ENCODE measurements at places on chromosomes 4 and X.

DNA sequence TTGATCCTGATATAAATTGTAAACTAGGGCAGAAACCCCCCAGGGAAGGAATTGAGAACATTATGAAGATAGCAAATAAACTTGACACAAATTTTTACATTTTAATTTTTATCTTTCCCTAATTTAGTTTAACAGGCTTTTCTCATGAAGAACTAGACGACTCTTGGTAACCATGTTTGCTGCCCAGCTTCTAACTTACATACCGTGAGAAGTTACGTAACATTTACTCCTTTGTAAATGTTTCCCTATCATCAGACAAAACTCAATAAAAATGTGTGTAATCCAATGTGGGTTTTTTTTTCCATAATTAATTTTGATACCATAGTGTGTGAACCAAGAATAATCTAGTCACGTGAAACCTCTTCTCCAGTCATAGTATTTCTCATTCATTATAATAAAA is 34.4 kb downstream of the OFD1 start:
- DNase-seq: no peak

GRCh38 chr4:182604953-182605352 is 312.2 kb downstream of the DCTD start:
- DNase-seq: no peak

- DNase-seq: no peak
Observed at GRCh38 chrX:19883878-19884277, 3.5 kb downstream of the SH3KBP1 start.

DNA sequence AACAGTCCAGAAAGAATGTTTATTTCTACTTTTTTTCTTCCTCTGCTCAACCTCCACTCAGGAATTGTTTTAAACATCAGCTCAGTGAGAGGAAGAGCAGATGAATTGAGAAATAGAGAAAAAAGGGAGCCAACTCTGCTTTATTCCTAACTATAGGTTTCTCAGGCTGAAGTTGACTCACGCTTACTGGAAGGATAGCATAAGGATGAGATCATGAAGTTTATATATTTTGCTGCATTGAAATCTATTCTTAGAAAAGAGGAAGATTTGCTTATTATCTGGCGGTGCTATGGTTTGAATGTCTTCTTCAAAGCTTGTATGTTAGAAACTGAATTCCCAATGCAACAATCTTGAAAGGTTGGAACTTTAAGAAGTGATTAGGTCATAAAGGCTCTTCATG is 1673.4 kb upstream of the PCDH7 start:
- DNase-seq: no peak

GRCh38 chr4:3408793-3409330 is 32.9 kb upstream of the HGFAC start:
- DNase-seq: peak; percentile 2

DNA sequence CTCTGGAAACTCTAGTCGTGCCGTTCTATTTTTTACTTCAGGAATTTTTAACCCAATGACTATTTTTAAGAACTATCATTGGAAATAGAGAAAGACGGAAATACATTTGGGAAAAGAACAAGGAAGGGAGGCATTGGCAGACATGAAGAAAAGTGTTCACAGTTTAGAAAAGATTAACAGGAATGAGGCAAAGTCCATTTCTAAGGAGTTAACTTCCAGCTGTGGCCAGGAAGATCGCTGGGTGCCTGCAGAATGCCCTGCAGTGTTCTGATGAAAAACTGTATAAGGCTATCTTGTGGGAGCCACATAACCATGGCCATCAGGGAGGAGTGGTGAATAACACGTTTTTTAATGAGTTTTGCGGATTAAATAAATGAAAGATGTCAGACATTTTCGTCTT is 150.6 kb upstream of the VCX3A start:
- no peak for DNase-seq

DNA sequence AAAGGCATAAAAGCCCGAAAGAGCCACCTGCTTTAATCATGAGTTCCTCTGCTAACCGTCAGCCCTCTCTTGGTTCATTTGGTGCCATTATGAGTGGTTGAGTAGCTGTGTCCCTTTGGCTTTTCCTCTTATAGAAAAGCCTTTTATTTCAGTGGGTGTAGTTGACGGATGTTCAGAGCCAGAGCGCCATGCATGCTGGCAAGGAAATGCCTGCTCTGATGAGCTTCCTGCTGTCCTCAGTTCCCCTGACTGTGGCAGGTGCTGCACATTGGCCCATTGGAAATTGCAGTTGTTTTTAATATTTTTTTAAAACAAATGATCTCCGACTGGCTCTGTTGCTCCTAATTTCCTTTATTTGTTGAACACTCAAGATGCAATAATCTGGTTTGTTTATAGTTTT is 77.3 kb upstream of the LIMCH1 start:
- DNase-seq: no peak

DNA sequence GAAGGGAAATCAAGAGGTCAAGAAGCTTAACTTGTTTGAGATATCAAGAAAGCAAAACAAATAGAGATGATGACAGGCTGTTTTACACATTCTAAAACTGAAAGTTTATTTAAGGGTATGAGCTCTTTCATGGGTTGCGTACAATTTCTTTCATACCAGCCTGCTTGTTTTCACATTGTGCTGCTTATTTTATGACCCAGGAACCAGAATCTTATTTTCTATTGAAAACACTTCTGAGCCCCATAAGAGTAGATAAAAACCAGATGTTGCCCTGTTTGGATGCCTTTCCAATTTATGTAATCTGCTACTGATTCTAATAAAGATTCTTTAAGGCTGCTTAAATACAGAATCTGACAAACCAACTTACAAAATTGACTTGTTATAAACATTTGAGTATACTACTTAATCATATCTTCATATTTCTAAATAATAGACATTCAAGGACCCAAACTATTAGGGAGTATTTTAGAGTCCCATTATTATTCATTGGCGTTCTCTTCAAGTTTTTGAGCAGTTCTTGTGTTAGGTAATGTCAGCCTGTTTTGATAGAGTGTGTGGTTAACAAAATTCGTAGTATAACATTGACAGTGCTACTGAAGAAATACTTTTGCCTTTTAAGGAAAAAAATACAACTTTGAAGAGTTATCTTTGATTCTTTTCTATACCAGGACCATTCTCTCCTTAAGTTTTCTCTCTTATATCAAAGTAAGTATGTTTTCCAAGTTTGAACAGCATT is 74.4 kb downstream of the PDLIM5 start:
- DNase-seq: no peak

GRCh38 chr4:128516301-128516969 is 228.8 kb upstream of the PGRMC2 start:
- DNase-seq: no peak

DNA sequence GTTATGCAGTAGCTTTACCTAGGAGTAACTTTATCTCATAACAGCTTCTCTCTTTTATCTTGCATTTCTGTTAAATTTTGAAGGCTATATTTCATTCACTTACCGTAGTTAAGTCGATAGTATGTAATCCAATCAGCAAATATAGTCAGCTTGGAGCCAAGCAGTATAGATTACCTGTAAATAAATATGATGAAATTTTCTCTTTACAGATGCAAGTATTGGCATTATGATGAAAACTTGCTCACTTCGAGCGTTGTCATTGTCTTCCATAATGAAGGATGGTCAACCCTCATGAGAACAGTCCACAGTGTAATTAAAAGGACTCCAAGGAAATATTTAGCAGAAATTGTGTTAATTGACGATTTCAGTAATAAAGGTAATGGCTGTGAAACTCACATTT is 42.3 kb downstream of the HMGB2 start:
- DNase-seq: no peak

DNA sequence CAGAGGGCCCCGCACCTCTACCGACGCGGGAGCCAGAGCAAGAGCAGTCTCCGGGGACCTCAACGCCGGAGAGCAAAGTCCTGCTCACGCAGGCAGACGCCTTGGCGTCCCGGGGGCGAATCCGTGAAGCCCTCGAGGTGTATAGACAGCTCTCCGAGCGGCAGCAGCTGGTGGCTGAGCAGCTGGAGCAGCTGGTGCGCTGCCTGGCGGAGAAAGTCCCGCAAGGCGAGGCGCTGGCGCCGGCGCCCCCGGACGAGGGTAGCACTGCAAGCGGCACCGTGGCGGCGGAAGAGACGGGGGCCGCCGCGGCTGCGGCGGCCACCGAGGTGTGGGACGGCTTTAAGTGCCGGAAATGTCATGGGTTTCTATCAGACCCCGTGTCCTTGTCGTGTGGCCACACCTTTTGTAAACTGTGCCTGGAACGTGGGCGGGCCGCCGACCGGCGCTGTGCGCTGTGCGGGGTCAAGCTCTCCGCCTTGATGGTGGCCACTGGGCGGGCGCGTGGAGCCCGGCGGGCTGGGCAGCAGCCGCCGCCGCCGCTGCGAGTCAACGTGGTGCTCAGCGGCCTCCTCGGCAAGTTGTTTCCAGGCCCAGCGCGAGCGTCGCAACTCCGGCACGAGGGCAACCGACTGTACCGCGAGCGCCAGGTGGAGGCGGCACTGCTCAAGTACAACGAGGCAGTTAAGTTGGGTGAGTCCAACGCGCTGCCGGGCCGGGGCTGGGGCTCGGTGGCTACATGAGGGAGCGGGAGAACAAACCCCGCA is 672 bp downstream of the LONRF3 start:
- DNase-seq: peak; percentile 10

DNA sequence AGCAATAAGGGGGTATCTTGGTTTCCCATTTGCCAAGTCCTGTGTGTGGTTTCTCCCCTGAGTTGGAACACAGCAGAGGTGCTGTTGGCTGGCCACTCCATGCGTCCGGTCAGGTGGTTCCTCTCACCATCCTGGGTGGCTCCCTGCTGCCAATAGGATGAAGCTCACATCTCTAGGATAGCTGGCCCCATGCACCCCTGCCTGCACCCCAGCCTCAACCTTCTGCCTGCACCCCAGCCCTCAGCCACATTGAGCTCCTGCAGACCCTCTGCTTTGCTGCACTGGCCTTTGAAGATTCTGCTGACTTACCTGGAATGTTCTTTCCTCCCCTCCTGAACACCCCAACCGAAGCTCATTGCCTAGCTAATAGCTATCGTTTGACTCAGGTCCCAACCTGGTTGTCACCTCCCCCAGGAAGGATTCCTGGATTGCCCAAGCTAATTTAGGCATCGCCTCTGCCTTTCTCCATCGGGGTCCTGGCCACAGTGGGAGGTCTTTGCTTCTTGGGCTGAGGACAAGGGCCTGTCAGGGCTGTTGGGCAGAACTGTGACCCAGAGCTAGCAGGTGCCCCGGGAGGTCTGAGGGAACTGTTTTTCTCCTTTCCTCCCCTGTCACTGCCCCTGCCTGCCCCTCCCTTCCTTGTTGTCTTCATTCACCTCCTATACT is 36.6 kb upstream of the GRPEL1 start:
- no peak for DNase-seq

GRCh38 chr4:118774989-118775388 is 60.9 kb downstream of the SEC24D start:
- no peak for DNase-seq

DNA sequence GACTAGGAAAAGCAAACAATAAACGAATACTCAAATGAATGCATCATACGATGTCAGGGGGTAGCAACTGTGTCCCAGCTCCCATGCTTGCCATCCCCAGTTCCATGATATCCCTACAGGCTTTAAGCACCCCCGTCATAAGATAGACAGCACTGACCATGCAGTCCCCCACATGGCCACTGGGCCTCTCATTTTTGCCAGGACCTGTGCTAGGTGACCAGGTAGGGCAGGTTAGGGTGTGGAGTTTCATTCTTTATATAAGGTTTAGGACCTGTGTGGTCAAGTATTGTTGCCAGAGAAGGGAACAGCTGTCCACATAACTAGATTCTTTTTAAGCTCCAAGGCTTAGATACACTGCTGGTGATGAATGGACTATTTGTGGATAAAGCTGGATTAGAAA is 9.7 kb downstream of the PPEF2 start:
- DNase-seq: peak; percentile 57

- DNase-seq: peak; percentile 30
Observed at GRCh38 chrX:56798339-56798711, 69.3 kb downstream of the NBDY start.

DNA sequence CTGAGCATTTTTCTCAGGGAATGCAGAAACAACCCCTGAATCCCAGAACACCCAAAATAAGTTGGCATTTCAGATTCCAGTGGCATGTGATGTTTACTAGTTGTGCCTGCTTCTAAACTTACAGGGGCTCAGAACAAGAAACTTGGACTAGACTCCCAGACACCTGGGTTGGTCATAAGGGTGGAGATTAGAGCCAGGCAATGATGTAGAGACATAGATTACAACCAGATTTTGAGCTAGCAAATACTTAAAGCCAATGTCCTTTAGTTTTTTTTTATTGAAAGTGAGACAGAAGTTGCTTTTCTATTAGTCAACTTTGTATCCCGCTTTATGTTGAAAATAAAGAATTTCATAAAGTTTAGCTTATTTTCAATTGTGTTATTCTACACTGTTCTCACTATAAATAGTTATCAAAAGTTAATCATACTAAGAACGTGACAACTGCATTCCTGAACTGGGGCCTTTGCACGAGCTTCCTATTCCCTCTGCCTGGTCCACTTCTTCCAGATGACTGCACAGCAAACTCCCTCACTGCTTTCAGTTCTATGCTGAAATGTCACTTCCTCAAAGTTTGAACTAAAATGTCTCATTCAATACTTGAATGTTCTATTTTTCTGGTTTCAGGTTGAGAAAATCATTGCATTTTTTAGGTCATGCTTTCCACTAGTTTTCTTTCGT is 224.7 kb upstream of the PPP1R2C start:
- DNase-seq: no peak

GRCh38 chr4:52606040-52606439 is 53.1 kb downstream of the USP46 start:
- DNase-seq: no peak

- no peak for DNase-seq
Observed at GRCh38 chr4:128751354-128751753, 58.1 kb upstream of the JADE1 start.

DNA sequence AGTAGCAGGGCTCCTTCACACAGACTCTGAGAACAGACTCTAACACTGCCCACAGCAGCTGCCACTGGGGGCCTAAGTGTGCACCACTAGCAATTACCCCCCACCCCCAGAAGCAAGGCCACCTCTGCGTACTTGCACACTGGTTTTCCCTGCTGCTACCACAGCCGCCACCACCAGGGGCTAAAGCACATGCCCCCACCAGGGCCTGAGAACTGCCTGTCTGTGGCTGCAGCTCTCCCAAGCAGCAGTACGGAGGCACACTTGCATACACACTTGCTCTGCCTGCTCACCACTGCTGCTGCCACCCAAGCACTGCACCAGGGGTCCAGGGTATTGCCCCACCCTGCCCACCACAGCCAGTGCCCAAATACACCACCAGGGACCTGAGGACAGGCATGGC is 59.6 kb downstream of the SCML2 start:
- no peak for DNase-seq

DNA sequence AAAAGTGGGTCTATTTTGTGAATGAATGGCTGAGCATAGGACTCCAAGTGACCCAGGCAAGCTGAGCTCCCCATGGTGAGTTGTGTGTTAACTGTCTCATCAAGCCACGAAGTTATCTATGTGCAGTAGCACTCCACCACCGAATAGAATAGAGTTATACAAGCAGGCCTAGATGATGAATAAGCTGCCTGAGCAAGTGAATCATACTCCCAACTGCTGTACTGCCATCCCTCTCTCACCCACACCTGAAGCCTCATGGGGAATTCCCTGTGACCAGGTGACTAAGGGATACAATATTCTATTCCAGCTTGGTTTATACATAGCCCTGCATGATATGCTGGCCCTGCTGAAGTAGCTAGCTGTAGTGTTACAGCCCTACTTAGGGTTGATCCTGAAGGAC is 38.7 kb downstream of the KDM5C start:
- DNase-seq: no peak

Measured in WERI-Rb-1 (cell line).